ENCODE measurements at places on chromosomes 13 and 19.
A peak's percentile ranks its signal among the peaks of the same experiment; 100 is the strongest.

- no peak for DNase-seq
These were observed 160.7 kb downstream of the LMO7 start for GRCh38 chr13:75796825-75797224.

- no peak for DNase-seq
These were observed 84.1 kb downstream of the CHST8 start for GRCh38 chr19:33705860-33706259.

- no peak for DNase-seq
These were observed 25.1 kb downstream of the ARHGEF18 start for GRCh38 chr19:7373862-7374261.

- DNase-seq: no peak
These were observed 1636.8 kb downstream of the PCDH9 start for GRCh38 chr13:65593298-65593874.

- no peak for DNase-seq
These were observed 16.2 kb downstream of the TMTC4 start for GRCh38 chr13:100658363-100658762.

- DNase-seq: no peak
These were observed 23.5 kb downstream of the ADGRL1 start for GRCh38 chr19:14182476-14182875.

- DNase-seq: no peak
These were observed 182.4 kb downstream of the NUFIP1 start for GRCh38 chr13:44806826-44807225.

GRCh38 chr13:113782472-113782871 lies 23.4 kb downstream of the TMEM255B start:
- no peak for DNase-seq

GRCh38 chr13:39776439-39776838 lies 121.0 kb downstream of the COG6 start:
- no peak for DNase-seq

- no peak for DNase-seq
These were observed 187.4 kb downstream of the NBEA start for GRCh38 chr13:35129500-35129899.

- DNase-seq: no peak
These were observed 169.8 kb downstream of the SUCLA2 start for GRCh38 chr13:47831265-47831664.

GRCh38 chr13:113882716-113883115 lies 18.8 kb upstream of the GAS6 start:
- DNase-seq: no peak

DNA sequence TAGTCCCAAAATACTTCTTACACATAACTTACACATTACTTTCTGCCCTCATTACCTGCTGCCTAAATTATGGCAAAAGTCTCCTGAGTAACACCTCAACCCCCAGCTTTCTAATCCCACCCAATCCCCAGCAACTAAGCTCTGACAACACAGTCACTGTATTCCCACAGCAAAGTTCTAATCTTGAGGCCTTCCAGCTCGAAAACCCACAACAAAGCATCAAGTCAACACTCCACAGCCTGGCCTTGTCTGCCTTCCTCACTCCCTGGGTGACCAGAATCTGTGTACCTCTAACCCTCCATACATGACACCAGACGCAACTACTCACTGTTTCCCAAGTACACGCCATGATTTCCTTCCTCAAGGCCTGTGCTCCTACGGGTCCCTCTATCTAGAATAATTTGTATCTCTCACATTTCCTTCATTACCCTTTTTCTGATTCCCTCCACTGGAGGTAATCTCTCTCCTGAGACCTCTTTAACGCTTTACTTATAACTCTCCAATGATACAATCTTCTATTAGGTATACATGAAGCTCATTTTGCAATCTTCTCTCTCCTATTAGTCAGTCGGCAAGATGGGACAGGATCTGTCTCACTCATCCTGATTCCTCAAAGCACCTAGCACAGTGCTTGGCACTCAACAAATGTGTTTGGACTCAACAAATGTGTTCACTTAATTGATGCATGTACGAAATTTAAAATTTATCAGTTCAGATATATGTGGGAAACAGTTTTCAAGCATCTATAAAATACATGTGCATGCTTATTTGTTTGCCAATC lies 87.6 kb upstream of the DOCK9 start:
- DNase-seq: no peak

GRCh38 chr19:32032561-32032960 lies 312.8 kb upstream of the ZNF507 start:
- DNase-seq: no peak

DNA sequence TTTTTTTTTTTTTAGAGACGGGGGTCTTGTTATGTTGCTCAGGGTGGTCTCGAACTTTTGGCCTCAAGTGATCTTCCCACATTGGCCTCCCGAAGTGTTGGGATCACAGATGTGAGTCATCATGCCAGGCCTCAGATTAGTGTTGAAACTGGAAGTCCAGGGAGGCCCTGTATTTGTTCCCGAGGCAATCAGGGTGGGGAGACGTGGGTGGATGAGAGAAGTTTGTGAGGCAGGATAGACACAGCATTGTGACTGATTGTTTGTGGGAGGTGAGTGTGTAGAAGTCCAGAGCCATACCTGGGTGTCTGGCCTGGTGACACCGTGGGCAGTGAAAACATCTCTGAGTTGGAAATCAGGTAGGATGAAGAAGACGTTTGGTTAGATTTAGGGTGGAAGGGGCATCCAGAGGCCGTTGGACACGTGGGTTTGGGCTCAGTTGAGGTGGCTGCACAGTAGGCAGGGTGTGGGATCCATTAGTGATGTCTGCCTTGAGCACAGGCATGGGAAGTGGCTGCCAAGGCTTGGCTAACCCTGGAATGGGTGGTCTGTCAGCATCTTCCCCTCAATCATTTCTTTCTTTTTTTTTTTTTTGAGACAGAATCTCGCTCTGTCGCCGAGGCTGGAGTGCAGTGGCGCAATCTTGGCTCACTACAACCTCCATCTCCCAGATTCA lies 12.4 kb downstream of the RTN2 start:
- no peak for DNase-seq

- DNase-seq: no peak
These were observed 8.4 kb downstream of the CD22 start for GRCh38 chr19:35337097-35337983.

GRCh38 chr13:73403355-73404120 lies 344.7 kb downstream of the KLF5 start:
- DNase-seq: no peak

DNA sequence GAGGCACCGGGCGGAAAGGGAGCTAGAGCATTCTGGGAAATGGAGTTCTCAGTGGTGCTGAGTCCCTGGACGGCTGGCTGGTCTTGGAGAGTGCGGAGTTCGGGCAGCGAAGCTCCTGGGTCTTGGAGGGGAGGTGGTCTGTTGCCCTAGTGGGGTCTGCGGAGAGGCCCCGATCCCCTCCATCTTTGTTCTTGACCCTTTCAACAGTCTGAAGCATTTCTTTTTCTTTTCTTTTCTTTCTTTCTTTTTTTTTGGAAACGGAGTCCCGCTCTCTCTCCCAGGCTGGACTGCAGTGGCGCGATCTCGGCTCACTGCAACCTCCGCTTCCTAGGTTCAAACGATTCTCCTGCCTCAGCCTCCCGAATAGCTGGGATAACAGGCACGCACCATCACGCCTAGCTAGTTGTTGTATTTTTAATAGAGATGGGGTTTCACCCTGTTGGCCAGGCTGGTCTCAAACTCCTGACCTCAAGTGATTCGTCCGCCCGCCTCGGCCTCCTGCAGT lies 440 bp upstream of the SYMPK start:
- DNase-seq: no peak

- DNase-seq: no peak
These were observed 20.3 kb downstream of the TNFSF9 start for GRCh38 chr19:6551091-6551490.

DNA sequence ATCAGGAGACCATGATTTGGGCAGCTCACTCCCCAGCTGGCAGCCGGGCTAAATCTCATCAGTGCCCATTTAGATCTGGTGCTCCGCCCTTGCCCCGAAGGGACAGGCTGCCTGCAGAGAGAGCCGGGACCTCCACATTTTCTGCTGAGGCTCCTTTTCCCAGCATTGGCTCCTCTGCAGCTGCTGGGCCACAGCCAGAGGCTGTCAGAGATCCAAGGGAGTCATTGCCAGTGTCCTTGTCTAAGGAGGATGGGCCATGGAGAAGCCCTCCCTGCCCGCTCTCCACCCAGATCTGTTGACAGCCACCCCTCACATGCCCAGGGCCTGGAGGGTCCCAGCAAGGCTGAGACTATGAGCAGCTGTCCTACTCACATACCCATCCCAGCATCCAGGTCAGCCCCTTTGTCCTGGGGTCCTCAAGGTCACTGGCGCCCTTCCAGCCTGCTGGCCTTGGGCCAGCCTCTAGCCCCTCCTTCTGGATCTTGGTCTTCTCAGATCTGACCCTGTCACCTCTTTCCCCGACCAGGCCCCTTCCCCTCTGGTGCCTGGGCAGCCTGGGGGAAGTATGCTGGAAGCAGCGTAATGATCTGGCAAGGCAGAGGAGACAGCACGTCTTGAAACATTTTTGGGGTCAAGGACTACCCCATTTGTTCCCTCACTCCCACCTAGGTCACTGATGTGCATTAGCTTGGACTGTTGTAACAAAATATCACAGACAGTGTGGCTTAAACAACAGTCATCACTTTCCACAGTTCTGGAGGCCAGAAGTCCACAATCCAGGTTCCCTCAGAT lies 7.9 kb downstream of the PIN1 start:
- DNase-seq: no peak

DNA sequence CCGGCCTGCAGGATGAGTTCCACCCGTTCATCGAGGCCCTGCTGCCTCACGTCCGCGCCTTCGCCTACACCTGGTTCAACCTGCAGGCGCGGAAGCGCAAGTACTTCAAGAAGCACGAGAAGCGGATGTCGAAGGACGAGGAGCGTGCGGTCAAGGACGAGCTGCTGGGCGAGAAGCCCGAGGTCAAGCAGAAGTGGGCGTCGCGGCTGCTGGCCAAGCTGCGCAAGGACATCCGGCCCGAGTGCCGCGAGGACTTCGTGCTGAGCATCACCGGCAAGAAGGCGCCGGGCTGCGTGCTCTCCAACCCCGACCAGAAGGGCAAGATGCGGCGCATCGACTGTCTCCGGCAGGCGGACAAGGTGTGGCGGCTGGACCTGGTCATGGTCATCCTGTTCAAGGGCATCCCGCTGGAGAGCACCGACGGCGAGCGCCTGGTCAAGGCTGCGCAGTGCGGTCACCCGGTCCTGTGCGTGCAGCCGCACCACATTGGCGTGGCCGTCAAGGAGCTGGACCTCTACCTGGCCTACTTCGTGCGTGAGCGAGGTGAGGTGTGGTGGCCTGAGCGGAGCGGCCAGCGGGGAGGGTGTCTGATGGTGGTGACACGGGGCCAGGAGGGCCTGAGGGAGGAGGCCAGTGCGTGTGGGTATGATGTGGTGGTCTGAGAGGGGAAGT lies 15.5 kb downstream of the NFIC start:
- DNase-seq: no peak

- DNase-seq: no peak
These were observed 409.0 kb downstream of the COG6 start for GRCh38 chr13:40064154-40065097.

DNA sequence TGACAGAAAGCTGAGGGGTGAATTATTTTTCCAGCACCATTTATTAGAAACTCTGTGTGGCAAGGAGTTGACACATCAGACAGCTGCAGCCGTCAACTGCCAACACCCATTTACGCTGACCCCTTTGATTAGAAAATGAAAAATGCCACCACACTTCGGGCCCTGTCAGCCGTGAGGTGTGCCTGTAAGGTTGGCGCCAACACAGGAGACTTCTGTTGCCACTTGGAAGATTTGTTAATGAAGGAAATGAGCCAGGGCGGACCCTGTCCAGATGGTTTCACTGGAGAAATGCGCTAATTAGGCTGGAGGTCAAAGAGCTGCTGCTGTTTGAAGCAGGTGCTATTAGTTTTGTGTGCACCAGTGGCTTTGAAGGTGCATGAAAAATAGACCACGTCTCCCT lies 297.5 kb downstream of the MTUS2 start:
- DNase-seq: no peak

GRCh38 chr19:42683917-42684513 lies 56.3 kb downstream of the PSG3 start:
- DNase-seq: peak; percentile 17

All from CD4-positive, alpha-beta T cell treated with Interleukin-2 at 100 ng/mL for 4 hours (primary cell).